Activated gamma-delta T cell treated with anti-CD3 and anti-CD28 coated beads, Interleukin-2, amount 50 U/mL, for 16 hours (primary cell): ENCODE measurements at places on chromosomes 12 and 14.

- no peak for DNase-seq
Measured at GRCh38 chr14:95522556-95522955, 6.1 kb upstream of the SYNE3 start.

DNA sequence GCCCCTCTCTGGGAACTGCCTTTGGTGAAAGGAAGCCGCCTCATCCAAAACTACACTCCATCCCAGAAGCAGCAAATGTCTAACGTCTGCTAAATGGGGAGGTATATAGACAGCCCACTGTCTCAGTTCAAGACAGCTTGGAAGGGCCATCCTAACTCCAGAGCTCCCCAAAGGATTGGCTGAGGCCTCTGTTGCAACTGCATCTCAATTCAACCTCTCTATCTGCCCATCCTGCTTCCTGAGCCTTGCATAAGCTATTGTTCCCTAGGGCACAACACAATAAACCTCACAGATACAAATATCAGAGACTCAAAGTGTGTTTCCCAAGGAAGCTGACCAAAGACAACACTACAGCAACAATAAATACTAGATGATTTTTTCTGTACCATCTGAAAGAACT lies 495.2 kb upstream of the SOX5 start:
- DNase-seq, result no peak

GRCh38 chr14:95255487-95255886 lies 64.2 kb downstream of the CLMN start:
- DNase-seq, result no peak

DNA sequence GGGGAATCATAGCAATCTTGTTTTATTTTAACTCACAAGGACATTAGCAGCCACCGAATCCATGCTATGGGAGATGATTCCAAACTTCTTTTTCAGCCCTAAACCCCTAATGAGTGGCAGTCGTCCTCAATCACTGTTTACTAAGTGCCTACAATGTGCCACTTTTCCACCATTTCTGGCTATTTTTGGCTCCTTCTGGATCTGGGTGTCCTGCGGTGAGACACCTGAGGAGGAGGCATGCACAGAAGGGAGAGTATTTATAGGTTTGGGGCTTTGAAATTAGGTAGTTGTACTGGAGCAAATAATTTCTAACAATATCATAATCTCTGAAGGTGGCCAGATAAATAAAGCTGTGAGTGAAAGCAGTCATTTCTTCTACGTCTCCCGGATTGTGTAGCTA lies 1125.6 kb downstream of the BCL11B start:
- no peak for DNase-seq

DNA sequence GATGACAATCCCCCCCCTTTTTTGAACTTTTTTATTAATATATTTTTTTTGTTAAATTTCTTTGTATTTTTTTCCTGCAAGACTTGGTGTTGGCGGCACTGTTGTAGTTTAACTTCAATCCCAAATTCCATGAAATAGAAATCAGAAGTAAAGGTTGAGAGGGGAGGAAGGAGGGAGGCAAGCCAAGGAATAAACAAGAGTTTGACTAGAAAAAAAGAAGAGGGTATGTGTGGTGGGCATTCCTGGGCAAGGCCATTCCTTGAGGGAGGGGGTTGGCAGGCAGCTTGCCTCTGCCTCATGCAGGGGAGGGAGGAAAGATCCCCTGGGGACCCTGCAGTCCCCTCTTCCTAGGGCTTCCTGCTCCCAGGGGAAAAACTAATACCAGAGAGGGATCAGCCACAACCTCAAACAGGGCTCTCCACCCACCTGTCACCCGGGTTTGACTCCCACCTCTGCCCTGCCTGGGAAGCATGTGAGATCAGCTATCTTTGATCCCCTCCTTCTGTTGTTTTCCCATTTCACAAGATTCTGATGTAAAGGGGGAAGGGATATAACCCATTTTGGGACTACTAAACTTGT lies 519 bp upstream of the AP1G2 start:
- DNase-seq, result no peak

GRCh38 chr14:35285168-35286002 lies 6.8 kb upstream of the PSMA6 start:
- no peak for DNase-seq

DNA sequence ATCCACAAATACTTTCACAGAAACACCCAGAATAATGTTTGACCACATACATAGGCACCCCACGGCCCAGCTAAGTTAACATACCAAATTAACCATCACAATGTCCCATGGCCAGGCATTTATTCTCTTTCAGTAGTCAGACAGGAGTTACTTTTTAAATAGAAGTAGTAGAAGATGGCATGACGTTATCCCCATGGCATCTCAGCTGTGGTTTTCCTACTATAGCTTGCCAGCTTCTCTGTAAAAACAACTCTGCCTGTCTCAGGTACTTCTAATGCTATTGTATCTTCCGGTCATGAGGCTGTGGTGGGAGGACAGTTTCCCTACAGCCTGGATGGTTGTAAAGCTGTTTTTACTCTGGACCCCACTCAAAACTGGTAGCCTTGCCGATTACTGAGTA lies 19.3 kb downstream of the CTSG start:
- no peak for DNase-seq

- DNase-seq, result no peak
Measured at GRCh38 chr12:88951860-88952561, 371.7 kb upstream of the KITLG start.

GRCh38 chr14:60196291-60196690 lies 31.1 kb upstream of the DHRS7 start:
- DNase-seq, result no peak

DNA sequence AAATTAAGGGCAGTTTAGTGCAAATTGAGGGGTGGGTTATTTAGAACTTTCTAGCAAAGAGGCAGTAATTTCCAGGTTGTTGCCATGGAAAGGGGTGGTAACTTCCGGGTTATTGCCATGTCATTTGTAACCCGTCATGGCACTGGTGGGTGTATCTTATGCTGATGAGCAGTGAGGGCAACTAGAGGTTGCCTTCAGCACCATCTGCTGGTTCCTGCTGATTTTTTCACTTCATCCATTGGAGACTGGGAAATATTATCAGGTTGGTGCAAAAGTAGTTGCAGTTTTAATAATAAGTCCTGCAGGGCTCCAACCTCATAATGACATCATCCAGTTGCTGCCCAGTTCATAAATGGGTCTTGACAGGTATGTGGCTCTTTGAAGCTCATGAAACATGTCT lies 24.4 kb upstream of the SERPINA4 start:
- no peak for DNase-seq

GRCh38 chr14:77099425-77100167 lies 1.5 kb downstream of the CIPC start:
- no peak for DNase-seq

DNA sequence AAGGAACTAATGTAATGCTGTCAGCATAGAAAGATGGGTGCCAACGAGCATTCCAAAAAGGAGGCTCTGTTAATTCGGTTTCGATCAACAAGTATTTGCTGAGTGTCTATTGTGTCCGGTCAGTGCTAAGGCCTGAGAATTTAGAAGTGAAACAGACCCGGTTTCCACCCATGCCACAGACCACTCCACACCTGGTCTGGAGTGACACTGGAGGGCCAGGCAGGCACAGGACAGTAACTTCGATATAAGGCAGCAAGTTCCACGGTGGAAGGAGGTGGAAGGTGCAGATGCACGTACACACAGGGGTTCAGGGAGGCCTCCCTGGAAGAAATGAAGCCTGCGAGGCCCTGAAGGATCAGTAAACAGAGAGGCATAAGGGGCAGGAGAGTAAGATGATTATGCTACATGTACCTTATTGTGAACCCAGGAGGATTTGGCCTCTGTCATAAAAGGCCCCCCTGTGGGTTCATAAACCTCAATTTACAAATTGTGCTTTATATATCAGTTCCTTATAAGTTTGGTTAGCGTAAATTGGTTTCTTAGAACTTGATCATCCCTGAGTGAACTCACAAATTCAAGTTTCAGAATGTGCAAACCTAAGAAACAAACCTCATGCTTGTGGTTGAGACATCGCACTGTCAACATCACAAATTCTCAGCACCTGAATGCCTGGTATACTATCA lies 25.9 kb downstream of the SSH1 start:
- no peak for DNase-seq

GRCh38 chr12:104049903-104050356 lies at the start of gene GLT8D2:
Gene GLT8D2 (minus strand): TSS chr12:104050187. CDS start chr12:104019648, 30,539 bp downstream.
- no peak for DNase-seq

DNA sequence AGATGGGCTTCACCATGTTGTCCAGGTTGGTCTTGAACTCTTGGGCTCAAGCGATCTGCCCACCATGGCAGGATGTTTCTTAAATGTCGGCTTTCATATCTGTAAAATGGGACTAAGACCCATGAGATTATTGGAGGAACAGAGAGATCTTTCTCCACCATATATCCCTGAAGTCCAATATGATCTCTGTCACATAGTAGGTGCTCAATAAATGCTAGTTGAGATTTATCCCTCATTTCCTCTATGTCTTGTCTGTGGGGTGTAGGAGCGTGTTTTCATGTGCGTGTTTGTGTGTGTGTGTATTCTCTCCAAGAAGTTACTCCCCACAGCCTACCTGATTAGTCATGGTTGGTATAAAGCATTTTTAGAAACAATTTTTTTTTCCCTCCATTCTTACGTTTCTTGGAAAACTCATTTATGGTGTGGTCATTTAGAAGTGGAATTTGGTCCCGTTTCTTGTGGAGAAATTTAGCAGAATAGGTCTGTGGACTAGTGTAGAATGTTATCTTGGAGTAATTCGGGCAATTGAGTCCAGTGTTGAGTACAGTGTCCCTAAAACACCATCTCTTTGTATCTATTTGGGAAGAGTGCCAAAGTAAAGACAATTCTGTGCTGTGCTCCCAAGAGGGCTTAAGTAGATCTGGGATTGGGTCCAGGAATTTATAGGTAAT lies 4.3 kb downstream of the STRAP start:
- no peak for DNase-seq

GRCh38 chr14:65346895-65347294 lies 65.6 kb upstream of the FUT8 start:
- DNase-seq, result no peak

GRCh38 chr14:26522967-26523366 lies 74.9 kb downstream of the NOVA1 start:
- DNase-seq, result no peak

- DNase-seq, result no peak
Measured at GRCh38 chr14:84162633-84163032, 1367.3 kb upstream of the FLRT2 start.

DNA sequence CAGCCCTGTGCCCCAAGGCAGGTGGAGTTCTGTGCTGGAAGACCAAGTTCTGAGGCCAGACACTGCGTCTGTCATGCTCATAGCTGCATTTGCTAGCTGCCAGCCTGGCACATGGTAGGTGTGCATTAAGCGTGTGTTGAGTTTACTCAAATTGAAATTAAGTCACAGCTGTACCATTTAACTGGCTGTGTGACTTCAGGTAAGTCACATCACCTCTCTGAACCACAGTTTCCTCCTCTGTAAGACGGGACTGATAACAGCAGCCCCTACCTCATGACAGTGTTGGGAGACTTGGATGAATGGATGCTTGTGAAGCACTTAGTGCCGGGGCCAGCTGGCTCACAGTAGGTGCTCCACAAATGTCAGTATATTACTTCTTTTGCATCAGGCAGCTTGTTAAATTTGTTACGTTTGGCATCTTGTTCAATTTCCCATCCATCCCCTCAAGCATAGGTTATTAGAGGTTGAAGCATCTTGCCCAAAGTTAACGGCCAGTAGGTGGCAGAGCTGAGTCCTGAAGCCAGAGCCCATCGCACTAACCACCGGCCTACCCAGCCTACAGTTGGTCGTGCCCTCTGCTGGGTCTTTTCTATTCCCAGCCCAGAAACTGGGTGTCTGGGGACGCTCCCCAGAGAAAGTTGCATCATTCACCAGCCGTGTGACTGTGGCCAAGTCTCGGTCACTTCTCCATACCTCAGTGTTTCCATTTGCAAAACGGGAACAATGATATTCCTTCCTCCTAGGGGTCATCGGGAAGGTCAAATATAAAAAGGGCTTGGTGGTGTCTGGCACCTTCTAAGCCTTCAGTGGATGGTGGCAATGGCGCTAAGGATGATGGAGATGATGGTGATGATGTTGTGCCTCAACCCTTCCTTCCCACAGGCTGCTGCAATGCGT lies 4.5 kb downstream of the DAO start:
- DNase-seq, result peak; percentile 24

GRCh38 chr12:76303365-76303764 lies 44.9 kb downstream of the BBS10 start:
- DNase-seq, result no peak

GRCh38 chr12:19373586-19373985 lies 65.7 kb upstream of the AEBP2 start:
- DNase-seq, result no peak
